NCI-H1694 (cell line): ENCODE measurements at places on chromosomes 5 and 9.
A peak's percentile ranks its signal among the peaks of the same experiment; 100 is the strongest.

DNA sequence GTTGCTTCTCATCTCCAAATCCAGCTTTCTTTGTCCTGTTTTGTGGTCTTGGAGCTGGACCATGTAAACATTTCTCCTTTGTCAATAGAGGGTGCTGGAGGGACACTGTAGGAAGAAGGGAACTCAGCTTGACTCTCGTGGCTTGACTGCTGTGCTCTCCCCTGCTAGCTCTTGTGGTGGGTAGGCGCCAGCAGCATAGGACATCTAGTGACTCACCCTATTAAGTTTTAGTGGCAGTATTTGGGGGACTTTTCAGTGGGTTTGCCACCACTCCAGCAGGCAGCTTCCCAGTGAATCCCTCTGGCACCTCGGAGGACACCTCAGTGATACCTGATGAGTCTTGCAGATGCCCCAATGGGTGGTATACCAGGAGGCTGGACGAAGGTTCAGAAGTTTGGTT lies 97.8 kb downstream of the TSSK1B start:
- DNase-seq: peak; percentile 1

DNA sequence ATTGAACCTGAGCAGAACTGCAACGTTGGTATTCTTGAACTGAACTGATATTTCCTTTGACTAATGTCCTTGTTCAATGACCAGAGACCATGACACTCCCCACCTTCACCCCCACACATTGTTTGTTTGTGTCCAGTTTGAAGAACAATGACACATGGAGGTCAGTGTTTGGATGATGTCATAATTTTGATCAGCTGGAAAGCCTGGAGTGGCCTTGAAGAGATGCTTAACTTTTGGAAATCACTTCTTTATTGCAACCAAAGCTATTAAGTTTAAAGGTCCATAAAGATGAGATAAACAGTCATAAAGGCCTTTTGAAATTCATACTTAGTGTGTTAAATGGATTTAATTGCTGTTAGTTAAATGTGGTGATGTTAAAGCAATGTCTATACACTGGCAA lies 92.7 kb downstream of the TMC1 start:
- no peak for DNase-seq

GRCh38 chr9:38707885-38708637 lies 11.9 kb downstream of the FAM240B start:
- no peak for DNase-seq

DNA sequence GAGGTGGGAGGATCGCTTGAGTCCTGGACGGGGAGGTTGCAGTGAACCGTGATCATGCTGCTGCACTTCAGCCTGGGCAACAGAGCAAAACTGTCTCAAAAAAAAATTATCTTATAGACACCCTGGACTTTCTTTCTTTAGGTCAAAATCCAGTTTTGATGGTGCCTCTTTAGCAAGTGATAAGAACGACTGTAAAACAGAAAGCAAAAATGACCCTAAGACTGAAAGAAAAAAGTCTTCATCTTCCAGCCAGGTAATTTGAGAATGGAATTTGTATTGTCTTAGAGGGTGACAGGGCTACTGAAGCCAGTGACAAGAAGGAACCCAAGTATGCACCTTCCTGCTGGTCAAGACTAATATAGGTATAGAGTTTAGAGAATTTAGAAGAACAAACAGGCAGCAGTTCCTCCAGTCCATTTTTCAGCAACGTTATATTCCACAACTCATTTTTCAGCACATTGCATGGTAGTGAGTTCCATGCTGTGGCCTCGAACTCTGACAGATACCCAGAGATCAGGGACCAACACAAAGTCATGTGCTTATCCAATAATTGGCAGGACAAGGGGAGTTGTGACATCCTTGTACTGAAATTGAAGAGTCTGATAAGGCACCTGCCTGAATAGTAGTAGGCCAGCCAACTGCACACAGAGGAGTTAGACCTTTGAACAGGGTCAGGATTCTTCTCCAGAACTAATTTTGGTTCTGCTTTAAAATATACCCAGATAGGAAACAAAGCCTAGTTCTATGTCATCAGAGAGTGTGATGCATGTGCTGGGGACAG lies 46.5 kb downstream of the GRAMD2B start:
- no peak for DNase-seq

DNA sequence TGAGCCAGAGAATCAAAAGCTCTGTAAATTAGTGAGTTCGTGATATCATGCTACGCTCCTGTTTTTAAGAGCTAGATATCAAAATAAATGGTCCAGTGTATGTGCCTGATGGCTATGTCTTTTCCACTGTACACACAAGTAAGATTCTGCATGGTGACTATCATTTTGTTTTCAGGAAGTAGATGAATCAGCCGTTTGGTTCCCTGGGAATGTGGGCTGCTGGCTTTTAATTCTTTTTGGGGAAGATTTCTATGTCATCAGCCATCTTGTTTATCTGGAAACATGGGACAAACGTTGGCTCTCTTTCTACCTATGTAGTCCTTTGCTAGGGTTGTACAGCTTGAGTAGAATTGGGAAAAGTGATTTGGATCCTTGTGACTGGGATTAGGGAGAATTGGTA lies 126.7 kb downstream of the GRIA1 start:
- DNase-seq: no peak

DNA sequence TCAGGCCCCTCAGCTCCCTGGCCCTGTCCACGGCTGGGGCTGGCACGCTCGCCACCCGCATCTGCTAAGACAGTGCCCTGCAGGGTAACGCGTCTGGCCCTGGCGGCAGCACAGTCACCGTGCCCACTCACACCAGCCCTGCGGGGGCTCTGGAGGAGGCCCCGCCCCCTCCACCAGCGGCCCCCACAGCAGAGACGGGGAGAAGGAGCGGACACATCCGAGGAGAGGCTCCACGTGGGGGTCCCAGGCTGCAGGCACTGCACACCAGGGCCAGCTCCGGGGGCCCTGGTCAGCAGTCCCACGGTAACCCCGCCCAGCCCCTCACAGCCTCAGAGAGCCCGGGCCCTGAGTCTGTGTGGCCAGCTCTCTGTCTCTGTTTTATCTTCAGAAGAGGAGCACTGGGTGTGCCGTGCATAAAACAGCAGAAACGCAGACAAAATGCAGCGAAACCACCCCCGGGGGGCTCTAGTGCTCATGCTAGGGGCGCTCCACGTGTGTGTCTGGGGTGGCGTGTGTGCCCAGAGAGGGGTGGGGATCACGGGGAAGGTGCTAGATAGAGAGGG lies 47.5 kb upstream of the NRARP start:
- no peak for DNase-seq

DNA sequence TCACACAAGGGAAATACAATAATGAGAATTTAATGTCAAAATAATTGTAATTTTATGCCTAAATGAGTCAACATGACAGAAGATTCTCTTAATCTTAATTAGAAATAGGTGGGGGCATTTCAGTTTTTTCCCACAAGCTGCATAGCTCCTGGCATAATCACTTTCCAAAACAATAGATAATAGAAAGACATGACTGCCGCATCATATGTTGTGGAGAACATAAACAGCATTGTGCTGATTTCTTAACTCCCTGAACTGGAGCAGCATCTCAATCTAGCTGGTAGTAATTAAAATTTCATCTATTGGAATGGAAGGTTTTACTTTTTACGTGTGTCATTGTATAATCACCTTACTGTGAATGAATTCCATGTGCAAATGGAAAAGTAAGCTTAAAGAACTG lies 112.1 kb downstream of the ST8SIA4 start:
- DNase-seq: no peak

- DNase-seq: no peak
Observed at GRCh38 chr9:86749894-86750255, 197.4 kb downstream of the GAS1 start.

- no peak for DNase-seq
Observed at GRCh38 chr5:143427122-143427735, 23.7 kb upstream of the NR3C1 start.

DNA sequence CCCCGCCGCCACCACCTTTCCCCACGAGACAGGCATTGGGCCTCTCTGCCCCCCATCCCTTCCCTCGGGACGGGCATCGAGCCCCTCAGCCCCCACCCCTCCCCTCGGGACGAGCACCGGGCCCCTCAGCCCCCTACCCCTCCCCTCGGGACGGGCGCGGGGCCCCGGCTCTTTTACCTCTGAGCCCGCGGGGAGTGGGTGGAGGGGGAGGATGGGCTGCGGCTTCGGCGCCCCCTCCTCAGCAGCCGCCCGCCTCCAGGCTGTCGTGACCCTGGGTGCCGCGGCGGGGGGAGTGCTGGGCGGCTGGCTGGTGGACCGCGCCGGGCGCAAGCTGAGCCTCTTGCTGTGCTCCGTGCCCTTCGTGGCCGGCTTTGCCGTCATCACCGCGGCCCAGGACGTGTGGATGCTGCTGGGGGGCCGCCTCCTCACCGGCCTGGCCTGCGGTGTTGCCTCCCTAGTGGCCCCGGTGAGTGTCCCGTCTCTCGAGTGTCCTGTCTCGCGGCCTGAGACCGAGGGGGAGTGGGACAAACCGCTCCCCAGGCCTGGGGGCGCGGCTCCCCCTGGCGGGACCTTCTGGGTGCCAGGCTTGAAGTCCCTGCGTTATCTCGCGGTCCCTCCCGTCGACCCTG lies 791 bp downstream of the SLC2A8 start:
- no peak for DNase-seq

GRCh38 chr9:137544176-137544760 lies 5.9 kb downstream of the PNPLA7 start:
- no peak for DNase-seq

DNA sequence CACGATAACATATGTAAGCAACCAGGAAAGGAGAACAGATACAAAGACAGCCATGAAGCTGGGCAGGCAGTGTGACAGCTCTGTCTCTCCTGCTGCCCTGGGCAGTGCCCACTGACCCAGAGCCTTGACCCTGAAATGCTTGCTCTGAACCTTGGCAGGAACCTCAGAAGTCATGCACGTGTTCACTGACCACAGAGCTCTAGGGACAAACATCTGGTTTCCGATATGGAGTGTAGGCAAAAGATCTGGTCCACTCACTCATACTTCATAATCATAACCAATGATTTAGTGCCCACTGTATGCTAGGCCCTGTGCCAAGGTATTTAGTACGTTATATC lies 102.6 kb downstream of the FSTL4 start:
- no peak for DNase-seq

GRCh38 chr5:141192110-141192725 lies at the start of gene PCDHB10:
TSS of gene PCDHB10 (plus strand) at chr5:141192353. CDS start at chr5:141192553, 200 bp downstream.
- peak; percentile 13 for DNase-seq

DNA sequence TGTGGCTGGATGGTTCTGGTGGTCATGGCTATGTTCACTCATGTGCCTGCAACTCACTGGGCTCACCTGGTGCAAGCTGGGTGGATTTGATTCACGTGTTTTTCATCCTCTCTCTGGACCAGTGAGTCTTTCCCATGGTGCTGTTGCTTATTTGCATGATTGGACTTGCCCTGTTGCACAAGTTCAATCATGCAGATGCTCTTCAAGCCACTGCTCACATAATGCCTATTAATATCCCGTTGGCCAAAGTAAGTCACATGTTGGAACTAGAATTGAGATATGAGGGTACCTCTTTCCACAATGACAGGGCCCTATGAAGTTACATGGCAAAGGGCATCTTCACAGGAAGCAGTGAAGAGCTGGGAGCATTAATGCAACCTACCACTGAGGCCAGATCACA lies 26.5 kb upstream of the MROH2B start:
- peak; percentile 26 for DNase-seq

DNA sequence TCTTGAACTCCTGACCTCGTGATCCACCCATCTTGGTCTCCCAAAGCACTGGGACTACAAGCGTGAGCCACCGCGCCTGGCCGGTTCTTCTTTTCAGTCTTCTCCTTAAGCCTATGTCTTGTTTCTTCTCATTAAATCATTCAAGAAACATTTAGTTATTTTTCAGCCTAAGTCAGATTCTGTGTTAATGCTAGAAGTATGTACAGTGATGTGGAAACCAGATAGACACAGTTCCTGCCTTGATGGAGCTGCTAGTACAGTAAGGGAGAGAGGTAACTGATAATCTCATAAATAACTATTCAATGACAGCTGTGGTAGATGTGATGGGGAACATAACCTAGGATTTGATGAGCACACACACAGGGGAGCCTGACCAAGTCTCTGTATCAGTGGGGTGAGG lies 46.3 kb upstream of the NR3C1 start:
- no peak for DNase-seq

DNA sequence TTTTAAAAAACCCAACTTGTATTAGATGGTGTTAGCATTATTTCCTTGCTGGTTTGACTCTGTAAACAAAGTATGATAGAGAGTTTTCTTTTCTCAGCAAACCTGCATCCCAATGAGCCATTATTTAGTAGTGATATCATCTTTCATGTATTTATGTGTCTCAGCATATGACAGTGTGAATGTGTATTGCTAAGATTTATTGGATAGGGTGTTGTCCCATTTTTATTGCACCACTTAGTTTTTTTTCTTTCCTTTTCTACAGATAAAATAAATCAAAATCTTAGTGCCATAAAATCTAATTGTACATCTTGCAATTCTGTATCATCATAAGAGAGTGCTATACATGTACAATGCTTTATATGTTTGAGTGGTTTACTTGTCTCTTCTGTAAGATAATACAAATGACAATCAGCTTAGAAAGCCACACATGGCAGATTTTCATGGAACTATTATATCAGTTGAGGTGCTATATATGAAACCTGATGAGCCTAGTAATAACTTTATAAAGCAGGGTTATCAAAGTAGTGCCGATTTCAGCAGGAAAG lies 149.2 kb upstream of the CYLC2 start:
- no peak for DNase-seq
